ENCODE measurements at places on chromosomes 2 and 18. TPM values are rescaled to one million over a fixed set of nuclear protein-coding genes. Genes with fewer than 3 reads are reported as not detected.
A peak's percentile ranks its signal among the peaks of the same experiment; 100 is the strongest.

DNA sequence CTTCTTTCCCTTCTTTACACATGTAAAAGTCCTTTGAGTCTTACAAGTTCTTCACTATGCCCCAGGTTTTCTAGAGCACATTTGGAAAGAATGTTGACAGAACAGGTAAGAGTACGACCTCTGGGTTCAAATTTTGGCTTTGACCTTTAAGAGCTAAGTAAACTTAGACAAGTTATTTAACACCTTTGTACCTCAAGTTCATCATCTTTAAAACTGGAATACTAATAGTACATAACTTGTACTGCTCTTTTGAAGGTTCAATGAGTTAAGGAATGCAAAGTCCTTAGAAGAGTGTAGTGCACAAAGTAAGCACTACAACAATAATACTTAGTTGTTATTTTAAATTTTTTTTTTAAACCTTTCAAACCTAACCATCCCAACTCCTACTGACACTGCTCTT, 156.6 kb downstream of the TMEFF2 start:
- H3K36me3 ChIP-seq, result no peaks in the 10 kb centered on the region
- no peak overlapping the region for H3K27ac ChIP-seq
- H3K4me1 ChIP-seq, result no peaks in the 10 kb centered on the region
- no peak for DNase-seq

DNA sequence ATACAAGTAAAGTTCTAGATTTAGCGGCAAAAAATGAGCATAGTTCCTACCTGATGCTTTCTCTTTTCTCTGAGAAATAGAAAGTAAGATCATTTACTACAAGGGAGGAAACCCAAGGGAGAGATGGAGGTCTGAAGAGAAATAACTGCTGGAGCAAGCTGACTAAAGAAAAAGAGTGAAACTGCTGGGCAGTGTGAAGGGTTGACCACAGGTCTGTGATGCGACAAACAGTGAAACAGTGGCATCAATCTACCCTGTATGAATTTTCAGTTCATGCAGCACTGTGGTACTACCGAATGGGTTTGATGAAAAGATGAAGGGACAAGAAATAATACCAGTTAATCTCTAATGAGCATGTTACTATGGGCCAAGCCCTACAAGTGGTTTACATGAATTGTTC, 52.2 kb downstream of the CUL3 start:
- H3K4me3 ChIP-seq, result no peak overlapping the region
- H3K36me3 ChIP-seq, result peaks cover 3% of the 10 kb centered on the region

GRCh38 chr18:60372596-60372995, at the start of gene MC4R:
Gene MC4R (minus strand): TSS chr18:60372775. CDS start chr18:60372349, 426 bp downstream.
- no peak for DNase-seq
- no peak within 1 kb of the TSS for H3K27ac ChIP-seq
- H3K36me3 ChIP-seq, result no peaks in the 10 kb centered on the region
- no peaks in the 10 kb centered on the region for H3K4me1 ChIP-seq
- H3K4me3 ChIP-seq, result peak within 1 kb of the TSS; percentile 43
- no peaks in the 10 kb centered on the region for H3K27me3 ChIP-seq

GRCh38 chr2:107108556-107108955, 222.6 kb upstream of the ST6GAL2 start:
- H3K36me3 ChIP-seq, result no peaks in the 10 kb centered on the region
- H3K27me3 ChIP-seq, result no peaks in the 10 kb centered on the region
- DNase-seq, result no peak
- no peaks in the 10 kb centered on the region for H3K4me1 ChIP-seq

GRCh38 chr2:160917850-160918249, 242.4 kb upstream of the TANK start:
- H3K36me3 ChIP-seq, result no peaks in the 10 kb centered on the region
- no peak overlapping the region for H3K4me3 ChIP-seq
- no peaks in the 10 kb centered on the region for H3K27me3 ChIP-seq
- H3K27ac ChIP-seq, result no peak overlapping the region
- H3K4me1 ChIP-seq, result no peaks in the 10 kb centered on the region
- no peak for DNase-seq

- H3K27me3 ChIP-seq, result no peaks in the 10 kb centered on the region
- no peaks in the 10 kb centered on the region for H3K36me3 ChIP-seq
- no peaks in the 10 kb centered on the region for H3K4me1 ChIP-seq
- no peak overlapping the region for H3K4me3 ChIP-seq
- DNase-seq, result no peak
- no peak overlapping the region for H3K27ac ChIP-seq
These were observed 110.9 kb downstream of the PID1 start for GRCh38 chr2:229160180-229160579.

GRCh38 chr2:73776869-73777519, 2.9 kb downstream of the DUSP11 start:
- peak overlapping the region; percentile 77 for H3K27ac ChIP-seq
- no peaks in the 10 kb centered on the region for H3K27me3 ChIP-seq

The FASTKD1 gene
- 27.7 TPM for polyA plus RNA-seq

The KLHL41 gene
- 0.08 TPM for polyA plus RNA-seq

The MOCOS gene
- polyA plus RNA-seq, result 2.2 TPM

DNA sequence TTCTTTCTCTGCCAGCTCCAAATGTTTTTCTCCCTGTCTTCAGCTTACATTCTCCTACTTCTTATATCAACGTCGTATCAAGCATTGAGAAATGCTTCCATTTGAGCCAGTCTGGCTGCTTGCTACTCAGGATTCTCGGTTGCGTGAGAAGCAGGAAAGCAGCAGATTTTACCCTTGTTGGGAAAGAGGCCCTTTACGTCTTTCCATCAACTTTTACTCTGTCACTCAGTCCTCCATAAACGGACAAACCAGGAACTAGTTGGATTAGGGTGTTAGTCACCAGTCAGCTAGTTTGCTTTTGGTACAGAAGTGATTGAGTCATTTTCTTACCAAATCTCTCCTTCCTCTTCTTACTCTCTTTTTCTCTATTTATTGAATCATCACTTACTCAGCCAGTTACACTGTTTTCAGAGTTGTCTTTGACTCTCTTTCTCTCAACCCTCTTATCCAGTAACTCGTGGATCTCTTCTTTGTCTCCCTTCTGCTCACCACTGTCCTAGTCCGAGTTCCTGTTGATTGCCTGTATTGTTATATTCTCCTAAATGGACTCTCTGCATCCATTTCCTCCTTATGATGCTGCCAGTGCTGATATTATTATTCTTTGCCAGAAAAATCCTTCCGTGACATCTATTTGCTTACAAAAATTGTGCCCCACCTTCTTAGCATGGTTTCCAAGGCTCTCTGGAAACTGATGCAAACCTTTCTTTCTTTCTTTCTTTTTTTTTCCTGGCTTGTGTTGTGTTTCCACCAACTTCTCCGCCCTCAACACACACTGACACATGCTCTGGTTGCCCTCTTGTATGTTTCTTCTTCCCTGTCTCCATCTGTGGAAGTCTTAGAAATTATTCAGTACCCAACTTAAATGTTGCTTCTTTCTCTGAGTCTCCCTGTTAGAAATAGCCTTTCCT, 61.5 kb downstream of the VRK2 start:
- DNase-seq, result peak; percentile 57
- no peaks in the 10 kb centered on the region for H3K36me3 ChIP-seq
- H3K4me1 ChIP-seq, result peaks cover 28% of the 10 kb centered on the region
- peak overlapping the region; percentile 86 for H3K27ac ChIP-seq

DNA sequence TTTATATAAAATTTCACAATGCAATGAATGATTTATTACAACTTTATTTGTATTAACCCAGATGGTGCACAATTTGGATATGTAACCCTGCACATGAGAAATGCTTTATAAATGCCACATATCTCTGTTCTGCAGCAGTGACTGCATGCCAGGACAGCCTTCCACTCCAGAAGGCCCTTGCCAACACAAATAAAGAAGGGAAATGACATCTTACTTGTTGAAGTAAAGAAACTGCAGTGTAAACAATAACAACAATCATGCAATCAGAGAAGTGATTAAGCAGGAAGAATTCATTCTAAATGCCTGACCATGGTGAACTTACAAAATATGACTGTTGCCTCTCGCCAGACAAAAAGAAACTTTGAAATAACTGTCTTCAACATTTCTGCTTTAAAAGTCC, 129.9 kb upstream of the CHST9 start:
- H3K27ac ChIP-seq, result no peak overlapping the region
- no peaks in the 10 kb centered on the region for H3K36me3 ChIP-seq
- no peaks in the 10 kb centered on the region for H3K27me3 ChIP-seq

DNA sequence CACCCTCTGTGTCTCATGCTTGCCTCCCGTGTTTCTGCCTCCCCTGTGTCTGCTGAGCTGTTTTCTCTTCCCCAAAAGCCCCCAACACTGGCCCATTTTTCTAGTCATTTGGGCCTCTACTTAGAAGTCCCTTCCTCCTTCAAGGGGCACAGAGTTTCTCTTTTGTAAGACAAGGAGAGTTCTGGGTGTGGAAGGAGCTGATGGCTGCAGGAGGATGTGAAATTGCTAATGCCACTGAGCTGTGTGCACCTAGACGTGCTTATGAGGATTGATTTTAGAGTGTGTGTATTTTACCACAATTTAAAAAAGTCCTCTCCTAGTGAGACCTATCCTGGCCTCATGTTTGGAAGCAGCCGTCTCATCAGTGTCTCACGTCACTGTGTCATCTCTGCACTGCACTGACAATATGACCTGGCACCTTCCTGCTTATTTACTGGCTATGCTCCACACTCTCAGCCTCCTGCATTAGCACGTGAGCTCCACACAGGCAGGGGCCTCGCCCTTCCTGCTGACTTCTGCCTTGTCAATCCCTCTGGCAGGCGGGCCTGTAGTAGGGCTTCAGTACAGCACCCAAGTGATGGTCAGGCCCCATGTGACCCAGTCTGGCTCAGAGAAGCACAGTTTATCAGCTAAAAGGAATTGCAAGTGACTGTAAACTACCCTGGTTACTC, 8.0 kb upstream of the MBP start:
- DNase-seq, result no peak
- H3K4me1 ChIP-seq, result peaks cover 6% of the 10 kb centered on the region
- no peaks in the 10 kb centered on the region for H3K27me3 ChIP-seq
- H3K36me3 ChIP-seq, result no peaks in the 10 kb centered on the region
- no peak overlapping the region for H3K27ac ChIP-seq
